ENCODE measurements at places on chromosomes 4 and X. TPM values are rescaled to one million over a fixed set of nuclear protein-coding genes. Genes with fewer than 3 reads are reported as not detected.

The NALF2 gene
- 0.54 TPM for polyA plus RNA-seq

The ETDA gene
- polyA plus RNA-seq = not detected

The FOXR2 gene
- polyA plus RNA-seq = not detected

The MAMLD1 gene
- polyA plus RNA-seq = under 0.01 TPM

The TCEAL2 gene
- 3.9 TPM for polyA plus RNA-seq

The FGFR3 gene
- polyA plus RNA-seq = 14.0 TPM

The GAGE12J gene
- not detected for polyA plus RNA-seq

The LARP1B gene
- polyA plus RNA-seq = 14.4 TPM

The COX7B2 gene
- polyA plus RNA-seq = not detected

The KDR gene
- 4.4 TPM for polyA plus RNA-seq

The ARAP2 gene
- polyA plus RNA-seq = 6.7 TPM

The DUSP21 gene
- not detected for polyA plus RNA-seq

The PRDM8 gene
- polyA plus RNA-seq = 2.8 TPM

The CITED1 gene
- 0.52 TPM for polyA plus RNA-seq

The TTC29 gene
- not detected for polyA plus RNA-seq

The CFAP97 gene
- polyA plus RNA-seq = 7.8 TPM

The SPON2 gene
- polyA plus RNA-seq = 25.2 TPM

The CC2D2A gene
- 3.8 TPM for polyA plus RNA-seq

The MAP9 gene
- polyA plus RNA-seq = 1.8 TPM

The NSUN7 gene
- polyA plus RNA-seq = 3.9 TPM

The PAGE2B gene
- not detected for polyA plus RNA-seq

The MTNR1A gene
- polyA plus RNA-seq = 3.1 TPM

The LRIT3 gene
- not detected for polyA plus RNA-seq

The NPNT gene
- 16.5 TPM for polyA plus RNA-seq

The FAM3A gene
- polyA plus RNA-seq = 64.9 TPM

The SH2D1A gene
- polyA plus RNA-seq = 0.23 TPM

The CLDN22 gene
- polyA plus RNA-seq = not detected

The KLB gene
- 0.55 TPM for polyA plus RNA-seq

The DDIT4L gene
- polyA plus RNA-seq = 0.60 TPM

The IQCM gene
- polyA plus RNA-seq = 0.41 TPM

The TEX13D gene
- not detected for polyA plus RNA-seq

The DKC1 gene
- polyA plus RNA-seq = 47.5 TPM

The HSFX3 gene
- not detected for polyA plus RNA-seq

The GPRIN3 gene
- polyA plus RNA-seq = 1.8 TPM

Measured in sigmoid colon (tissue), 7 donors.